ENCODE measurements at places on chromosomes 2 and 18.
A peak's percentile ranks its signal among the peaks of the same experiment; 100 is the strongest.

DNA sequence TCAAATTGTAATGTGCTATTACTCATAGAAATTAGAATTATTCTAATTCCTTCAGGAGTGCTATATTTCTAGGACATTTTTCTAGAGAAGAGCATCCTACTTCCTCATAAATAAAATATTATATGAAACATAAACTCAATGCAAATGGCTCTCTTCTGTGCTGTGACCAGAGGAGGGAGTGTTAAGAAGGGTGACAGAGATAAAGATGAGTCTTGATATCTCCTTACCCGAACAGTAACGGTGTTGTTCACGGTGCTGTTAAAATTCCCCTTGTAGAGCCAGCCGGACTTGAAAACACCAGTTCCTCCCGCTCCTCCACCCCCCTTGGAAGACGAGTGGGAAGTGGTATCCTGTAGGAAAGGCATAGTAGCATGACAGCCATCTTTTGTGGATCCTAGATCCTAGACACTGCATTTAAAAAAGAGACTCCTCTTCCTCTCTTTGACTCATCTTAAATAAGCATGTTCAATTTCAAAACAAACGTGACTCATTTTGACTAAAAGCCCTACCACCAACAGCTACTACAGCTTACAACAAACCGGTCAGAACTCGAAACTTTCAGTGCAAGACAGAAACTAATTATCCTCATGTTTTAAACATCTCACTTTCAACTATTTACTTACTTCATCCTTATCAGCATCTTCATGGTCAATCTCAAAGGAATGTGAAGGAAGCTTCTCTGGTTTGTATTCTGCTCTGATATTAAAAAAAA is 156.3 kb downstream of the DOCK10 start:
- DNase-seq, result peak; percentile 45

GRCh38 chr2:51472783-51473182 is 440.9 kb upstream of the NRXN1 start:
- DNase-seq, result no peak

- no peak for DNase-seq
Measured at GRCh38 chr2:54945391-54946219, 104.6 kb downstream of the RTN4 start.

DNA sequence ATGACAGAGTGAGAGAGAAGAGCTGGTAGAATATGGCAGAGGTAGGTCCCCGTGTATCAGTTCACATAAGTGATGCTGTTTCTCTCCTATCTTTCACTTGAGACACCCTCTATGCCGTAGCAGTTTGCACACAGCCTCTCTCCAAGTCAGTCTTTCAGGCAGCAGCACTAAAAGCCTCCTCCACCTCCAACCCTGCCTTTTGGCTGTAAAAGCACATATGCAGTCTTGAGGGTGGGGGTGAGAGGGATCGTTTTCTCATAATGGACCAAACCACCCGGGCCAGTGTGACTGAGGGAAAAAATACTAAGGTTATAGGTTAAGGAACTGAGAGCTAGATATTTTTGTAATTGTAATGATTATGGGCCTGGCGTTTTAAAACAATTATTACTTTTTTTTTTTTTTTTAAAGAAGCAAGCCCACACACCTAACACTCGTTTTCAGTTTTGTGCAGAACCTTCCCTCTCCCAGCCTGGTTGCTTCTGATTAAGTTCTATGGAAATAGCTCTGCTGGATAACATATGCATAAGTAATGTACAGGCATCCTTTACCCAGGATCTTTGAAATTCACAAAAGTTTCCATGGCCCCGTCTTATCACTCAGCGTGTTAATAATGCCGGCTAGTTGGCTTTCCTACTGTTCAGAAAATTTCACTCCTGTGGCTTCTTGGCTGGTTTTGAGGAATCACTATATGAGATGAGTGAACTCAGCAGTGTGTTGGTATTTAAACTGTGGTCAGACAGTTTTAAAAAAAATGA is 112.2 kb upstream of the MEIS1 start:
- no peak for DNase-seq

- no peak for DNase-seq
Measured at GRCh38 chr2:48207201-48207641, 300.9 kb upstream of the FBXO11 start.

DNA sequence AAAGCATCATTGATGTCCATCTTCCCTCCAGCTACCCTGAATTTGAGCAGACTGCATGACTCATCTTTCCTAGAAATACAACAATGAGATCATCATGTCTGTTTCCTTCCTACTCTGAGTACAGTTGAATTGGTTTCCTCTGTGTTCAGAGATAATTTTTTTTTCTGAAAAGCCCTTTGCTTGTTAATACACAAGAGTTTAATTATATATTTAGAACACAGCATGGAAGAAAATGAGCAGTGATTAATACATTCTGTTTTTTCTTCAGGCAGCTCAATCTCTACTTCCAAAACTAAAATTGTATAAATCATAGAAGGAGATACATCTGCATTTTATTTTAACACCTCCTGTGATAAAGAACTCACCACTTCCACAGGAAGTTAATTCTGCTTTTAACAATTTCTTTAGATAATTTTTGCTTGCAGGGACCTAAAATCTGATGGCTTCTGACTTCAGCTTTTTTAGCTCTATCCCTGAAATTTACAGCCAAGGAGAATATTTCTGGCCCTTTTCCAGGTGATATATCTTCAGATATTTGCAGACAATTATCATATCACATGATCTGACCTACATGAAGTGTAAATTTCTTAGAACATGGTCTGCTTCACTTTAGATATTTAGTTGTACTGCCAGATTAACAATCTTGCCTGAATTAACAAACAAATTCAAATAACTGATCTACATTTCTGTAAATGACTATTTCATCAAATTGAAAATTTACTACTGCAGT is 249.0 kb downstream of the TRIB2 start:
- DNase-seq, result peak; percentile 32

DNA sequence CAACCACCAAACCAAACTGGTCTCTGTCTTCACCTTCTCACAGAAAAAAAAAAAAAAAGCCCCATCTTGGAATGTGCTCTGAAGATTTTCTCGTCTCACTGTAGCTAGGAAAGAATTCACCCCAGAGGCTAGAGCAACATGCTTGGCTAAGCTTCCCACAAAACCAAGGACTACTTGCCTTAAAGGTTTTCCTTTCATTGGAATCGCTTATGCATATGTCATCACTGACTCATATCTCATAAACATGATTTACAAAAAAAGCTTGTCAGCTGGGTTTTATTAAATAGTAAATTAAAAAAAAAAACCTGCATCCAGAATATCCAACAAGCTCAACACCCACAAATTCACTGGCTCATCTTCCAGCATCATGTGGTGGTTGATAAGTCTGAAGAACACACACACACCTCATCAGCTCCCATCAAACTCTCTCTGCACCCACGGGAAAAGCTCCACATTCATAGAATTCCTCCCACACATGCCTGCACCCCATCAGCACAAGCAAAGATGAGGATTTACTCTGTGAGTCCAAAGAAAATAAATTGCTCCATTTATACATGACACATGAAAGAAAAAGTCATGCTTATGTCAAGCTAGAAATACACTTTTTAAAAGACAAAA is 182.0 kb upstream of the TRIB2 start:
- DNase-seq, result peak; percentile 99

- DNase-seq, result no peak
Measured at GRCh38 chr2:160345071-160345764, 145.1 kb upstream of the ITGB6 start.

- DNase-seq, result no peak
Measured at GRCh38 chr2:27863146-27863545, 27.0 kb downstream of the RBKS start.

GRCh38 chr2:65613968-65614555 is 181.7 kb upstream of the SPRED2 start:
- no peak for DNase-seq

DNA sequence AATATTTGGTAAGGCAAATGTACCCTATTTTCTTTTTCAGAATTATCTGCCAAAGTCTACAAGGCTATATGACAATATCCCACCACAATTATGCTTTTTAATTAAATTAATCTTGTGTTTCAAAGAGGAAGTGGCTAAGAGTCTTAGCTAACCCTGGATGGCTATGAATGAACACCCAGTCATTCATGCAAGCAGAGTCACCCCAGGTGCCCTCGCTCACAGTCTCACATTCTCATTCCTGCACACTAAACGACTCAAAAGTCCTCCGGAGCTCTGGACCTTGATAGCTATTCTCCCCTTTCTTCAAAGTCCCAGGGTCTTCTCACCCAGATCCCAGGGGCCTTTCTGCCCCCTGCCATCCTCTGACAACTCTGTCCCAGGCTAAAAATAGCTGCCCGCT is 42.1 kb upstream of the MRPL19 start:
- DNase-seq, result no peak

DNA sequence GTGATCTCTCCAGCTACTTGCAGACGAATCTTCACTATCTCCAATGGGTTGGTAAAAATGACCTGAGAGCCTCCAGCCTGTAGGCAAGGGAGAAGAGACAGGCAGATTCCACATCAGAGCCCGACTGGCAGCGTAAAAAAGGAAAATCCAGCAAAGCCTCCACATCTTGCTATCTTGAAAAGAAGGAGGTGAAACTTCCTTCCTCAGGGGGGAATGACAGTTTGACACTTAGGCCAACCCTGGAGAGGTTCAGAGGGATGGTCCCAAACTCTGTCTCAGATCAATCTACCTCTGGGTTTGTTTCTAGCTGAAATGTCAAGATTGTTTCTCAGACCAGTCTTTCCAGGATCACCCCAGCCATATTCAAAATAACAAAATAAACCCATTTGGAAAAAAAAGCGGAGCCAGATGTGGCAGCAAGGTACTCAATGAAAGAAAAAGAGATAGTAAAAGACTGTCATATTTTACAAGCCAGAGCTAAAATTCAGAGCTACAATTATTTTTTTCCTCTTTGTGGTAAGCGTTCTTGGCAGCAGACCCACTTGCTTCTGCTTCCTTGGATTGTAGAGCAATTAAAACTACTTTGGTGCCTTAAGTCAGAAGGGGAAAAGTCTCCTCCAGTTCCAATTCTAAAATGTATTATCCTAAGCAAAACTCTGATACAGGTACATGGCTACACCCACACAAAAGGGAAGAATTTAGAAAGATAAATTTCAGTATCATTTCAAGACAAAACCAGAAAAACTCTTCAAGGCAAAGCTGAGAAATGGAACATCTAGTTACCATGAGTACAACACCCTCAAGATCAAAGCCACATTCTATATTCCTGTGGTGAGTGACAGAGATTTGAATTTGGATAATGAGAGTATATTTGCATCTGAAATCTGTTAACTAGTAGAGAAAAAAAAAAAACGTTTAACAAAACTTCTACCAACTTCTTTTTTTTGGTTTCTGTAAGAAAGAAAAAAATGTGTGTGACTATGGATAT is 100.1 kb downstream of the SLC25A12 start:
- no peak for DNase-seq

DNA sequence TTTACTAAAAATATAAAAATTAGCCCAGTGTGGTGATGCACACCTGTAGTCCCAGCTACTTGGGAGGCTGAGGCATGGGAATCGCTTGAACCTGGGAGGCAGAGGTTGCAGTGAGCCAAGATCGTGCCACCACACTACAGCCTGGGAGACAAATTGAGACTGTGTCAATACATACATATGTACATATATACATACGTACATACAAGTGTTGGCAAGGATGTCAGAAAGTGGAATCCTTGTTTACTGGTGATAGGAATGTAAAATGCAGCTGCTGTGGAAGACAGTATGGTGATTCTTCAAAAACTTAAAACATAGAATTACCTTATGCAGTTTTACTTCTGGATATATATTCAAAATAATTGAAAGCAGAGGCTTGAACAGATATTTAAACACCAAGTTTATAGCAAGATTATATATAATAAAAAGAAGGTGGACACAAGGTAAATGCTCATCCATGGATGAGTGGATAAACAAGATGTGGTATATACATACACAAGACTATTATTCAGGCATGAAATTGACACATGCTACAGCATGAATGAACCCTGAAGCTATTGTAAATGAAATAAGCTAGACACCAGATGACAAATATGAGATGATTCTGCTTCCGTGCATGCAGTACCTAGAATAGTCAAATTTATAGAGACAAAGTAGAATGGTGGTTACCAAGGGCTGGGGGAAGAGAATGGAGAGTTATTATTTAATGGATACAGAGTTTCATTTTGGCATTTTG is 43.2 kb downstream of the CCDC138 start:
- no peak for DNase-seq

DNA sequence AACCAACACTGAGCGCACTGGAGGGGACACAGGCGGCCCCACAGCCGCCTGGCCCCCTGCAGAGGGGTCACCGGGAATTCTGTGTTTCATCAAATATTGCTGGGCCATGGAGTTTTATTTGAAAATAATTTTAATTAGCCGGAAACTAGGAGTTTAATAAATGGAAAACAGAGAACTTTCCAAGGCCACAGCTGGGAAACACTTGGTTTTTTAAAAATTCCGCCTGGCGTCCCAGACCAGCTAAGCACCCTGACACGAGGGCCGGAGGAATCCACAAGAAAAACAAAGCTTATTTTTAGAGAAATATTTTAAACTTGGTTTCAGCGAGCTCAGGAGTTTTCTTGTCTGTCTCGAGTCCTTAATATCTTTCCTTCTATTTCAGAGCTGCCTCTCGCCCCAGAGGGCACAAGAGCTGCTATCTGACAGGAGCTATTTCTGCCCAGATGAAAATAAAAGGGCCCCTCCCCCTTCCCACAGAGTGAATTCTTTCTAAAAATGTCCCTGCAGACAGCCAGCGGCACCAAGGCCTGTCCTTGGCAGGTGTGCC is 8.2 kb downstream of the ZFP36L2 start:
- DNase-seq, result no peak

GRCh38 chr2:171999161-171999560 is 592 bp upstream of the METAP1D start:
- no peak for DNase-seq

GRCh38 chr2:159249990-159250715 is 36.4 kb downstream of the WDSUB1 start:
- no peak for DNase-seq

GRCh38 chr18:11145413-11146191 is 3.8 kb downstream of the PIEZO2 start:
- no peak for DNase-seq

- DNase-seq, result no peak
Measured at GRCh38 chr18:8989017-8989416, 113.5 kb upstream of the NDUFV2 start.

- no peak for DNase-seq
Measured at GRCh38 chr2:142179686-142180085, 48.9 kb upstream of the LRP1B start.

DNA sequence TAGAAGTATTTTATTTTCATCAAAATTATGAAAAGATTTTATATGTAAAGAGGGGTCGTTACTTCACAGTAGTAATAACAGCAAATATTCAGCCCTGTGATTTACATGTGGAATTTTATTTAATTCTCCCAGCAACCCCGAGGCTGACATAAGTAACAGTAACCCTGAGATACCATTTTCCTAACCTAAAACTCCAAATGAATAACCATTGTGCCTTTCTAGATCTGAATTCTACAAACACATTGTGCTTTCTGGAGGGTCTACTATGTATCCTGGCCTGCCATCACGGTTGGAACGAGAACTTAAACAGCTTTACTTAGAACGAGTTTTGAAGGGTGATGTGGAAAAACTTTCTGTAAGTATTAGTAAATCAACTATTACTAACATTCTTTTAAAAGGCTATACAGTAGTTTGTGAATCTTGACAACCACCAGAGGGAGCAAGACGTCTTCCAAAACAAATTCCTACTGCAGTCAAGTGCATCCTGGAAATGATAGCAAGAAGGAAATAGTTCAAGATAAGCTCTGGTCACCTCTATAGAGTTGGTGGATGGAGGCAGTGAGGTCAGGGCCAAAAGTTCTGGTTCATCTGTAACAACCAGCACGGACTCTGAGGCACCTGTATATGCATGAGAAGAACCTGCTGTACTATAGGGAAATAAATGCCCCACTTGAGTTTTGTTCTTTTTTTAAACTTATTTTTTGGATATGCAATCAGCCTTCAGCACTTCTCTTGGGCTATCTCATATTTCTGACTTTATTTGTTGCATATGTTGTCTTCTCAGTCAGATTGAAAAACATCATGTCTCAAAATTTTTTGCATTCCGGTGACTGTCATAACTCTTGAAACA is 37.4 kb downstream of the ACTR2 start:
- peak; percentile 56 for DNase-seq
